ENCODE measurements at places on chromosomes 2 and 18. TPM values are rescaled to one million over a fixed set of nuclear protein-coding genes. Genes with fewer than 3 reads are reported as not detected.

The DNAJC5G gene
- not detected for total RNA-seq

The GYPC gene
- total RNA-seq: 113 TPM

DNA sequence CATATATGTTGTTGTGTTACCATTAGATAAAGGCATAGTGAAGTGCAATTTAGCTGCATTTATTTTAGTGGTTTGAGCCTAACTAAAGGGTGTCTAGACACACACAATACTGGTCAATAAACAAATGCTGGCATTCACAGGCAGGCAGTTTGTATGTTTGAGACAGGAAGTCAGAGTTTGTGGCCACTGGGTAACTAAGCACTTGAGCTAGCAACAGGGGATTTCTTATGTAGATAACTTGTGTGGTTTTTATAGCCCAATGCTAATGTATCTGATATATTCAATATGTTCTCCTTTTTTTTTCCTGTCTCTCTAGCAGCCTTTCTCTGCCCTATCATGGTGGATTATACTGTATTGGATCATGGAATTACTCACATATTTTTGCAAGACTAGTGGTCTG, 38.1 kb downstream of the LRRTM4 start:
- DNase-seq: peak; percentile 23

DNA sequence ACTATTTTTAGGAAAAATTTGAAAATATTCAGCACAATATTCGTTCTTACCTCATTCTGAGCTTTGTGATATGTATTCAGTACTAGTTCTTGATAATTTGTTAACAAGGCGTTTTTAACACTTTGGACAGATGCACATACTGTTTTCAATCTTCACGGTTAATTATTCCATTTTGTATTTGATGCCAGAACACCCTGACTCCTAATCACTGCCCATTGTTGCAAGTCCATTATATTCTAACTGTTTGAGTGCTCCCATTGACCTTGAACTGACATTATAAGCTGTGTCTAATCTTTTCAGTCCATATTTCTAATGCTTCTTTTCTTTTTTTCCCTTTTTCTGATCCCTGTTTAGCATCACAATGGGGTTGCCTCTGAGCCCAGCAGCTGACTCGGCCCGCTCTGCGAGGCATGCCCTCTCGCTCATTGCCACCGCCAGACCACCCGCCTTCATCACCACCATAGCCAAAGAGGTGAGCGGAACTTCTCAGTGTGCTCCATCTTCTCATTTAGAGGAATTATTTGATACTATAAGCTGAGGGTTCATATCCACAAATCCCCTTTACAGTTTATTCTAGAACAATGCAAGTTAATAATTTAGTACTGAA, 211.3 kb upstream of the BOD1L2 start:
- no peak for DNase-seq

The GPAT2 gene
- 2.6 TPM for total RNA-seq

The KCNF1 gene
- 2.6 TPM for total RNA-seq

The GCKR gene
- total RNA-seq: not detected

The PSMD14 gene
- 33.7 TPM for total RNA-seq
